ENCODE measurements at places on chromosomes 1 and 21.
A peak's percentile ranks its signal among the peaks of the same experiment; 100 is the strongest.

DNA sequence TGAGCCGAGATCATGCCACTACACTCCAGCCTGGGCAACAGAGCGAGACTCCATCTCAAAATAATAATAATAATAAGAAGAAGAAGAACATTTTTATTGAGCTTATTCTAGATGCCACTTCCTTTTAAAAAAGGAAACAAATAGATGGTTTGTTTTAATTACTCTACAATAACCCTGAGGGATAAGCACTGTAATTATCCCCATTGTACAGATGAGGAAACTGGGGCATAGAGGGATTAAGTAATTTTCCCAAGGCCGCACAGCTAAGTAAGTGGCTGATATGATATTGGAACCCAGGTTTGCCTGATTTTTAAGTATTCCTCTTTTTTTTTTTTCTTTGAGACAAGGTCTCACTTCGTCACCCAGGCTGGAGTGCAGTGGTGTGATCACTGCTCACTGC, 58.5 kb upstream of the LRIG2 start:
- no peak for DNase-seq

DNA sequence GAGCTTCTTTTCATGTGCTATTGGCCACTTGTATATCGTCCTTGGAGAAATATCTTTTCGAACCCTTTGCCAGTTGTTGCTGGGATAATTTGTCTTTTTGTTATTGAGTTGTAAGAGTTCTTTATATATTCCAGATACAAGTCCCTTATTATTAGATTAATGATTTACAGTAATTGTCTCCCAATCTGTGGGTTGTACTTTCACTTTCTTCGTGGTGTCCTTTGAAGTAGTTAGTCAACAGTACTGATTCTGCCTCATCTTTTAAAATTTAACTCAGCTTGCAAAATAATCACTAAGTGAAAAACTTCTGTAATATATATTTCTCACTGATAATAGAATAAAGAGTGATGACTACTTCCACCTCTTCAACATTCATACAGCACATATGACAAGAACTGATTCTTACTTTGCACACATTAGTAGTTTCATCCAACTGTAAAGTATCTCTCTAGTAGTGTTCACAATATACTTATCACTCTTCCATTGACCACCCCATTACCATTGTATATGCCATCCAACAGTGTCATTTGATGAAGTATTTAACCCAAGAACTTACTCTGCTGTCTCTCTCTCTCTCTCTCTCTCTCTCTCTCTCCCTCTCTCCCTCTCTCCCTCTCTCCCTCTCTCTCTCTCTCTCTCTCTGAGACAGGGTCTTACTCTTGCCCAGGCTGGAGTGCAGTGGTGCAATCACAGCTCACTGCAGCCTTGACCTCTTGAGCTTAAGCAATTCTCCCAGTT, 104.2 kb upstream of the DMRTA2 start:
- no peak for DNase-seq

DNA sequence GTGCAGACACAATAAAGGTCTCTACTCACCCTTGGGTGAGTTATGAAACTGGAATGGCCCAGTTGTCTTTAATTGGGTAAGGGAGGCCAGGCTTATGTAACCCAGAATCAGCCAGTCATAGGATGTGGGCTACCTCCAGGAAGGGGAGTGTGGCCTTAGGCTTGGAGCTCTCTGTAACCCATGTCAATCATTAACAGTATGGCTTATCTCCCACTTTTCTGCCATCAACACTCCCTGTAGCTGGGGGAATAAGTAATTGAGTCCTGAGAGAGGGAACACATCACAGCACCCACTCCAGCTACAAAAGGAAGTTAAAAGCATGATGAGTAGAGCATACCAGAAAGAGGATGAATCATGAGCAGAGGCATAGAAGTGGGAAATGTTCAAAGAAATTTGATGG, 327.0 kb upstream of the DUSP10 start:
- no peak for DNase-seq

DNA sequence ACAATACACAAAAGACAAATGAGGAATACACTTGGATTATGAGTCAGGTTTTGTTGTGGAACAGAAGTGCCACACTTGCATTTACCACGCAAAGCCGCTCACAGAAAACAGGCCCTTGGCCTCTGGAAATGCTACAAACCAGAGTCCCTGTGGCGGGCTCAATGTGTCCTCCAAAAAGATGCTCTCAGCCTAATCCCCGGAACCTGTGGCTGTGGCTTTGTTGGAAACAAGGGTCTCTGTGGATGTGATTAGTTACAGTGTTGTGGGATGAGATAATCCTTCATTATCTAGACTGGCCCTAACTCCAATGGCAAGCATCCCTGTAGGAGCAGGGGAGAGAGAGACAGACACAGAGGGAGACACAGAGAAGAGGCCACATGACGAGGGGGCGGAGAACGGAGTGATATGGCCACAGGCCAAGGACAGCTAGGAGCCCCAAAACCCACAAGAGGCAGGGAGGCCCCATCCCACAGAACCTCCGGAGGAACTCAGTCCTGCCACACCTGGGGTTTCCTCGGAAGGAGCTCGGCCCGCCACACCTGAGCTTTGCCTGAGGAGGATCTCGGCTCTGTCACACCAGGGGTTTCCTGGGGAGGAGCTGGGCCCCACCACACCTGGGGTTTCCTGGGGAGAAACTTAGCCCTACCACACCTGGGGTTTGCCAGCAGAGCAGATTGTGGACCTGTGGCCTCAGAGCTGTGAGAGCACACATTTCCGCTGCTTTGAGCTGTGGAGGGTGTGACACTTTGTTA, 55.4 kb downstream of the NPHP4 start:
- DNase-seq: peak; percentile 26

DNA sequence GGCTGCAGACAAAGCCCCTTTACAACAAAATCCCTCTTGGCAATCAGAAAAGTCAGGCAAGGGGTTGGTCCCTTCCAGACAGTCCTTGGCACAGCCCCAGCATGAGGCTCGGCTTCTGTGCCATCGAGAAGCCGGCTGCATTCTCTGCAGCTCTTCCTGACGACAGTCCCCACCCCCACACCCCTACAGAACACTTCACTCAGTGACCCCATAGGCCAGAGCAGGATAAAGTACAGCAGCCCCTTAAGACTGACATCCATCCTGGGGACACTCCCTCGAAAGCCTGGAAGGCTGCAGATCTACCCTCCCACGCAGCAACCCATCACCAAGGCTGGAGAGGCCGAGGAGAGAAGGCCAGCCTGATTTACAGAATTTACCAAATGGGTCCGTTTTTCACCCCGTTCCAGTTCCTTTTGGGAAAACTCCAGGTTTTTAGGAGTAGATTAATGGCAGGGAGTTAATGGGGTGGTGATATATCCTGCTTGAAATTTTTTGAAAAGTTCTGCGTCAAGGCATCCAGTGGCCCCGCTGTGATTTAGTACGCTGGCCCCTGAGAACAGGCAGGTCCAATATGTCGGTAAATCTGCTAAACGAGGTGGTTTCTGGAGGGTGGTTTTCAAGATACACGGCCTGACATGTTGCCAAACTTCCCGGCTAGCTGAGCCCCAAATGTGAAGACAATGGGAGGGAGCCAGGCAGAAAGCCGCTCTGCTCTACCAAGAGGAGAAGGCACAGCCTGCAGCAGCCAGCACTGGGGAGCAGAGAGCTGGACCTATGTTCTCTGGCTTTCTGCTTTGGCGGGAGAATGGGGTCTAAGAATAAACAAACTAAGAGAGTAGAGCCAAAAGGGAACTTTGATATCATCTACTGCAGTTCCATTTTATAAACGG, 81.7 kb downstream of the SSBP3 start:
- no peak for DNase-seq

DNA sequence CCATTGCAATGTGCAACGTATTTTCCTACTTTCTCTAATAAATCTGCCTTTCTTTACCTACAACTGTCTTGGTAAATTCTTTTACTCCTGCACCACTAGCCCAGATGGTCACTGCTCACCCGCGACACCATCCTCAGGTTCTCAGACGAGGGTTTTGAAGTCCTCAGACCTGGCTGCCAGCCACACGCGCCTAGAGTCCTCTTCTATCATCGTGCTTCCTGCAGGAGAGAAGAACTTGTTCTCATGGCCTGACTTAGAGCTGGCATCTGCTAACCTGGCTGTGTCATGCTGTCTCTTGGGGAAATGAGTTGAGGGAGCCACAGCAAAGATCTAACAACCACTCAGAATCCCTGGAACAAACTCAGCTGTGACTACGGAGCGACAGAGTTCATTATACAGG, 30.3 kb upstream of the PGBD5 start:
- no peak for DNase-seq

DNA sequence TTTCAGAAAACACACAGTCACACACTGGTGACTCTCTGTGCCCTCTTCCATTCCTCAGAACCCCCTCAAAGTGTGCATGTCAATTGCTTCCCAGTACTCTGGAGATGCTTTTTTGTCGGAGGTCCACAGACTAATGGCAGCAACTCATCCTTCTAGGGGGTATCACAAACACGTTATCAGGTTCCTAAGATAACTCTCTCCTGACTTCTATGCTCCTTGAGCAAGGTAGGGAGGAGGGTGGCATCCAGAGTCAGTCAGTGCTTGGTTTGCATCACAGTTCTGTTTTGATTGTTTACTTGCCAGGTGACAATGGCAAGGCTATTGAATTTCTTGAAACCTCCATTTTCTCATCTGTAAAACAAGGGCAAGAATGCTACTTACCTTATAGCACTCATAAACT, 39.4 kb upstream of the DYNLT5 start:
- DNase-seq: no peak

GRCh38 chr1:16085522-16085921, 12.1 kb upstream of the FAM131C start:
- no peak for DNase-seq

GRCh38 chr1:235416662-235417049, 49.4 kb downstream of the TBCE start:
- no peak for DNase-seq

GRCh38 chr1:5881526-5882222, 110.6 kb downstream of the NPHP4 start:
- DNase-seq: no peak

DNA sequence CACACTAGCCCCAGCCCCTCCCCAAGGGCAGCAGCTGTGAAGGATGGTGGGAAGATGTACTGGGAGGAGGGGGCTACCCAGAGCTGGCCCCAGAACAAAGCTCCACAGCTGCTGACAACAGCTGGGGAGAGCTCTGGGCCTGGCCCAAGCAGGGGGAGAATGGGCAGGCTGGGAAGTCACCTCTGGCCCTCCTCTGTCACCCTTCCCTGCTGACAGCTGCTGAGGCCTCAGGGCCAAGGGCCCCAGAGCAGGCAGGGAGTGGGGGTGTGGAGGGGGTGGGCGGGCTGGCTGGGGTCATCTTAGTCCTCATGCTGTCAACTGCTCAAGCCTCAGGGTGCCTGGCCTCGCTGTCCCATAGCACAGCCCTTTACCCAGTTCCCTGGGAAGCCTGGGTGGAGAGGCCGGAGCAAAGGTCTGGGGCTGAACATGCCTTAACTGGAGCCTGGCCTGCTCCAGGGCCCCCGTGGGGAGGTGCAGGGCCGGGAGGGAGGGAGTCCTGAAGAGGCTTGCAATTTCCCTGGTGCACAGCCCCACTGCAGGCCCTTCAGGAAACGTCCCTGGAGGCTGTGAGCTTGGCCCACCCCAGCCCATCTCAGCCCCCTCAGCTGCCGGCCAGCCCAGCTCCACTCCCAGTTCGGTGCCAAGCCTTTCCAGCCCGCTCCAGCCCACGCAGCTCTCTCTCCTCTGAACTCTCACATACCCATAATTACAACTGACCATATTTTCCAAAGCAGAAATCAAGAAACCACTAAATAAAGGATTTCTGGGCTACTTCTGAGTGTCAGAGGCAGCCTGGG, 25.7 kb downstream of the HSPG2 start:
- DNase-seq: no peak

DNA sequence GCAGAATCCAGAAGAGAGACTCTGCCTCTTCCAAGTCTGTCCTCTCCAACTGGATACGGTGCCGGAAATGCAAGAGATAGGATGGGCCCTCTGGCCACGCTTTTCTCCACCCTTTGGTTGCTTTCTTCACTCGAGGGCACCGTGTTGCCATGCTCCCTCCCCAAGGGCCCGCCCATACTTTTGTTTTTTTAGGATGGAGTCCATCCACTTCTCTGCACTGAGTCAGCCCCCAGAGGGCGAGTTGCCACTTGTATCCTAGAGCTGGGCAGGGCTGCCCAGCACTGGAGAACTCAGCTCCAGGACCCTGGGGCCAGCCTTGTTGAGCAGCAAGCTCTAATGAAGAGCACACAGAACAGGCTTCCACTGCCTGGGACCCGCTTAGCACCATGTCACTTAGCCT, 25.5 kb downstream of the IFNGR2 start:
- no peak for DNase-seq

GRCh38 chr1:218463194-218464156, 118.3 kb downstream of the TGFB2 start:
- DNase-seq: no peak

DNA sequence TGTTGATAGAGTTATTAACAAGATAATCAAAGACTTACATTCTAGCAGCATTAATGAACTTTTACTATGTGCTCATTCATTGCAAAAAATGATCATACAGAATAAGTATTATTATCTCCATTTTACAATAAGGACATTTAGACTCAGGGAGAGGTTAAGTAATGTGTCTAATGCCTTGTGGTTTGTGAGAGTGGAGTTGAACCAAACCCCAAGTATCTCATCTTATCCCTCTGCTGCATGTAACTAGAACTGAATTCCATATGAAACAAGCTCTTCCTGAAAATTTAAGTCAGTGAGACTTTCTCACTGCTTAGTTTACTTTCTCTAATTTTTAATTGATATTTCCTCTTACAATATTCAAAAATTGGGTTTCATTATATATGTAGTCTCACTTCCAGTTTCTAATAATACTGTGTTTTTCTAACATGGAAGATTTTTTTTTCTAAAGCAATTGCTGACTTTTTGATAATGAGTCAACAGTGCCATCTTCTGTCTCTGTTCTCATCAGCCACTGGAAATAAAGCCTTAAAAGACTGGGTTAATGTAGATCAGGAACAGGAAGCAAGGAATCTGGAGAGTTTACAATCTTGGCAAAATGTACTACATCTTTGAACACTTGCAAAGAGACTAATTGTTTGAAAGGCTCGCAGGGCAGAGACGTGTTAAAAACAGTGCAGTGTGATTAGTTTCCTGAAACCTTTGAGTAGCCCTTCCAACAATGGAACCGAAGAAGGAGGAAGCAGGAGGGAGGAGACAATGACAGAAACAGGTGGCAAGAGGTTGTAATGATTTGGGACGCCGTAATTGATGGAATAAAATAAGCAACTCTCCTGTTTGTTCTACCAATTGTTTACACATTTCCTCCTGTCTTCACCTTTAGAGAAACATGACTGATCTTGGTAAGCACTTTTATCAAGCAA, 567.6 kb downstream of the MRPL39 start:
- DNase-seq: no peak
